ENCODE measurements at places on chromosomes 2 and 18.
A peak's percentile ranks its signal among the peaks of the same experiment; 100 is the strongest.

DNA sequence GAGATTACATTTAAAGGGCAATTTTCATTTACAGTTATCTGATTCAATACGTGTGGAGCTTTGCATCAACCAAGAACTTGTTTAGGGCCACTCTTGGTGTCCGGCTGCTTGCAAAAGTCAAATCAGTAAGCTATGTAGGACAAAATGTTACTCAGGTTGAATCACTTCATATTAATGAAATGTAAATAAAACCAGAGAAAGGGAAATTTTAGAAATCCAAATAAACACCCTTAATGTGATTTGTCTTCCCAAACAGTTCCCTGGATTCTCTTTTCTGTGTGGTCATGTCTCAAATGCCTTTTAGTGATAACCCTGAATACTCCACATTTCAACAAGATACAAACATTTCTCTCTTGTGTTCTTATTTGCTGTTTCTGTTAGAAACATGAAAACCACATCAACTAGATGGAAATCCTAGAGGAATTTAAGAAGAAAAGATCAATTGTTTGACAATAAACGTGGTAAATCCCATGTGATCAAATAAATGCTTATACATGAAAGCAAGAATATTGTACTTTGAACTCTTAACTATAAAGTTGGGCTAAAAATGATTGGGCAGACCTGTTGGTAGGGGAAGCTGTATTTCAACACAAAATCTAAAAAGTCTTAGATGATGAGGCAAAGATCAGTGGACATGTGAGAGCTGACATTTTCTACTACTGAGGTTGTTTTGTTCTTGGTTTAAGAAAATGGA, 101.3 kb downstream of the CDC42EP3 start:
- no peak for DNase-seq

DNA sequence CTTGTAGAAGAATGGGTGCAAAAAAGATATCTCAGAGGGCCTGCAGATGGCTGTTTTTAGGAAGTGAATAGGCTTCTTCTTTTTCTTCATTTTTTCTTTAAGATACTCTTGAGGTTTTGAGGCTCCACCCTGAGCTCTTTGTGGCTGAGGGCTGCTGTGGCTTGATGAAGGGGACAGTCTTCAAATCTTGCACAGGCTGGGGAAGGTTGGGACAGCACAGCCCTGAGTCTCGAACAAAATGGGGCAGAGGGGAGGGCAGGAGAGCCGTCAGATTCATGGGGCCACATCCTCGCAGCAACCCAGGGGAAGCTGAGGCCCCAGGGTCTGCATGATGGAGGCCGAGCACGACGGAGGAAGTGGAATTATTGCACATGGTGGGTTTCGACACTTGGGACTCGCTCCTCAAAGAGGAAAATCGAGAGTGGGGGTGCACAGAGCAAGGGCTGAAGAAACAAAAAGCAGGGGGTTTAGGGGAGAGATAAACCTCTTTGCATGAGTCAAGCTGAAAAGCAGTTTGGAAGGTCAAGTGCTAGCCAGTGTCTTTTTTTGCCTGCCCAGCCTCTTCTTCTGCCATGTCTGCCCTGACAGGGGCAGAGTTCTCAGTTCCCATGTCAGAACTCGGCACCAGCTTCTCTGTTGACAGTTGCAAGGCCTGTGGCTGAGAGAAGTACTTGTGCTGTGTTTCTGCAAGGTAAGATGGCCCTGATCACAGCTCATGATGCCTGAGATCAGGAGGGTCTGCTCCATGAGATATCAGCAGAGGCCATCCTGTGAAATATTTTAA, 19.5 kb downstream of the INPP4A start:
- DNase-seq: no peak

GRCh38 chr2:210818473-210818872, 262.1 kb downstream of the CPS1 start:
- no peak for DNase-seq

DNA sequence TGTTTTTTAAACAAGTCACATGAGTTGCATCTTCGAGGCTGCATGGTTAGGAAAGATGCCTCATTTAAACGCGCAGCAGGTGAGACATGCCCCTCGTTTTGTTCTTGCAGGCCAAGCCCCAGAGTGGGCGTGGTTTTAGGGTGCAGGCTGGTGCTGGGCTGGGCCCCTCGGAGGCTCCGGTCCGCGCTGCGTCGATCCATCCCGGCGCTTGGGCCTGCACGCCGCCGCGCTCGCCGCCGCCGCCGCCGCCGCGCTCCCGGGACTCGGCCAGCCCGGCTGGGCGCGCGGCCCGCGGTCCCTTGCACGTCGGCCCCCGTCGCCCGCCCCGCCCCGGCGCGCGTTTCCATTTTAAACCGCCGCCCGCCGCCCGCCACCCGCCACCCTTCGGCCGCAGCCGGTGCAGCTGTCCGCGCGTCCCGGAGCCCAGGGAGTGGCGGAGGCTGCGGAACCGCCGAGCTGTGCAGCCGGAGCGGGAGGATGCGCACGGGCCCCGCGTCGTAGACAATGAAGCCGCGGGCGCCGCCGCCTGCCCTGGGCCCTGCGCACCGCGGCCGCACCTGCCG, 175.5 kb downstream of the AGAP1 start:
- DNase-seq: peak; percentile 73

DNA sequence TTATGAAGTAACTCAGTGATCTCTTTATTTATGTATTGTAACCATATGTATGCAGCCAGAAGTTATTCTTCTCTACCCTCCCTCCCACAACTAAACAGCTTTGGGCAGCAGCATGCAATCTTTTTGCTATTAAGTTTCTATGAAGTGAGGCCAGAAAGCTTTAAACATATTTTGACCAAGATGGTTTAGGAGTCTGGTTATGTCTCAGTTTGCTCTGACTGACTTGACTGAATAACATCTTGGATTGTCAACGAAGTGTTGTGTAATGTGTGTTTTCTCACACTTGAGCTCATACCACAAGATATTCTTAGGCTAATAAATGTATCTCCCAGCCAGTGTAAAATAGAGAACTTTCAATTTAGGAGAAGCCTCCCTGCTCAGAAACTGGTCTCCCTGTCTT, 104.3 kb downstream of the TTC27 start:
- no peak for DNase-seq

DNA sequence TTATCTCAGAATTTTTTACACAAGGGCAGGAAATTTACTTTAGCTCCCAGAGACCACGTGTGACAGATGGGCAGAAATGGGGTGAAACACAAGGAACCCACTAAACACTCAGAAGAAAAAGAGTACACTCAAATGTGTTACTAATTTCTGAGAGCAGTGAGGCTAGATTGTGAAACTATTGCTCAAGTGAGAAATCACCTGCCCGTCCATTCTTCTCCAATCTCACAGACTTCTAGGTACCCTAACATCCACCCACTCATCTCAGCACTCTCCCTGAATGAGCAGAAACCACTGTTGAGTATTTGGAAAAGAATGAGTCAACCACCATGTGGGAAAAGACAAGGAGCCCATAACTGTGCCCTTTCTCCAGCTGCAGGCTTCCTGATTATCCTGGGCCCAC, 293.0 kb upstream of the CDH2 start:
- no peak for DNase-seq

- peak; percentile 64 for DNase-seq
Measured at GRCh38 chr18:45974088-45974536, 7.0 kb upstream of the EPG5 start.

- DNase-seq: no peak
Measured at GRCh38 chr18:45412577-45412976, 202.7 kb upstream of the SLC14A2 start.

DNA sequence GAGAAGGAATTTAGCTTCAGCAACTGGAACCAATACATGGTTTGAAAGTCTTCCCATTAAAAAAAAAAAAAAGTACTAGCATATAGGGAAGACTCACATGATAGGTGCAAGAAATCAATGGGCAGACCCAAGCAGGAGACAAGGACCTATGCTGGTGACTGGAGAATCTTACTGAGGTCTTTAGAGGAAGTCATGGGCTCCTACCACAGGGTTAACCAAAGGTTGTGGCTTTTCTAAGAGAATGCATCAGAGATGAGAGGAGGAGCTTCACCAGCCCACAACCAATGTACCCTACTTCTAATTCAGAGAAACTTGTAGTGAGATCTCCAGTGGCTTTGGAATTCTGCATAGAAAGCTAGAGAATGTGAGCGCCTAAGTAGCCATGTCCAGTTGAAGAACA, 207.4 kb downstream of the NCKAP5 start:
- DNase-seq: no peak

- DNase-seq: no peak
Measured at GRCh38 chr2:216490061-216490460, 8.6 kb upstream of the RPL37A start.

DNA sequence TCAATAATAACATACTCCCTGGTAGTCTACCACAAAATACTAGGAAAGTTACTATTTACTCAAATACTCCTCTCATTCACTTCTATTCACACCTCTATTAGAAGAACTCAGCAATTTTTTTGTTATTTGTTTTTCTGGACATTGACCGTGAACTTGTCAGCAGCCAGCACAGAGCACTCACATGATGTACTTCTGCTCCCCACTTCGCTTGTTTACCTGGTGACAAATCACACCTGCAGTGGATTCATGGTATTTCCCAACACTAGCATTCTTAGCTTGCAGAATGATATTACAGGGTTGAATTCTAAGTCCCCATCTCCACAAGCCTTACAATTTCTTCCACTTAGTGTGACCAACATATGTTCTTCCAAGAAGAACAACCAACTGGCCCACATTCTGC, 238.2 kb downstream of the SATB2 start:
- DNase-seq: no peak

DNA sequence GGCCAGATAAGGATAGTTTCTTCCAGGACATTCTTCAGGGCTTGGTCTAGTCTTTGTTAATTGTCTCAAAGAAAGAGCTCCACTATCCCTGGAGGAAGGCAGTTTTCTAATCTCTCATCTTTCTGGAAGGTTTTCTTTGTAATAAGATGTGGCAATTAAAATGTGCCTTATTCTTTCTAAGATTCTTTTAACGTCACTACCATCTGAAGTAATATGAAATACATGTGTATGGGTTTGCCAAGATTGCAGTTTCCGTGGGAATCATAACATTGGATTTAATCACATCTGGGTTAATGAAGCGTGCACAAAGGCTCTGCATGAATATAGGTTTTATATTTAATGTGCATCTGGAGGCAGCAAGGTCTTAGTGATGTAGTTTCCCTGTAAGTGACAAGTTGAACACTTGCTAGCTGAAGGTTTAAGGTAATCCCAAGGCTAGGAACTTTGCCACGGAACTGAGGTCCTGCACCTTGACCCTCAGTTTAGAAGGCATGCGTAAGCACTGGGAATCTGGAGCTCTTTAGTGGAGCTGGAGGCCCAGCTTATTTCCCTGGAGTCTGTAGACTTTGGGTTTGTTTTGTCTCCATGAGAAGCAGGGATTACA, 25.7 kb downstream of the DIS3L2 start:
- peak; percentile 3 for DNase-seq

DNA sequence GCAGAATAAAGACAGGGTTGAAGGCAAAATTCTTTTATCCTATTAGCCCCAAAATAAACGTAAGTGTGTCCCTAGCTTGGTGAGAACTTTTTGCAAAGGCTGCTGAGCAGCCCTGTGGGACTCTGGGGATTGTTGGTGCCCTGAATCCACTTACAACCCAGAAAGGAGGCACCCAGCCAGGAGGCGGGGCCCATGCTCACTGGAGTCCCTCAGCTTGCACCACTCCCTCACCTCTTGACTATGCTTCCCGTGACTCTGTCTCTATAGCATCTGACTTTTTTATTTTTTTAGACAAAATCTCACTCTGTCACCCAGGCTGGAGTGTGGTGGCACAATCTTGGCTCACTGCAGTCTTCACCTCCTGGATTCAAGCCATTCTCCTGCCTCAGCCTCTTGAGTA, 15.8 kb upstream of the COL6A3 start:
- DNase-seq: no peak

- DNase-seq: no peak
Measured at GRCh38 chr2:65193446-65193845, 34.2 kb upstream of the ACTR2 start.

GRCh38 chr2:42902939-42903709, 110.7 kb upstream of the HAAO start:
- no peak for DNase-seq

GRCh38 chr2:7004636-7005035, 87.4 kb downstream of the RNF144A start:
- no peak for DNase-seq

DNA sequence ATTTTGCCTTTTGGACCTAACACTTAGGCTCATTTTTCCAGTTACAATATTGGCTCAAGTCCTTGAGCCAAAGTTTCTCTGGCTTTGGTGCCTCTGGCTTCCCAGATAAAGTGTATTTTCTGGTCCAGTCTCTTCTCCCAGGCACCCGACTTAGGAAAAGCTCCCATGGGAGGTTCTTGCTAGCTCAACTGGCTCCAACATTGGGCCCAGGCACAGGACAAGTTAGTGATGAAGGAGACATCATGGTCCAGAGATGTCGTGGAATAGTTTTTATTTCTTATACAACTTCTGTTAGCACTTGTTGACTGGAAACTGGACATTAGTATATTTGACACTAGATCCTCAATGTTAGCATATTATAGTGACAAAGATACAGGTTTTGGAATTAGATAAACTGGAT, 8.2 kb upstream of the ZEB2 start:
- no peak for DNase-seq

DNA sequence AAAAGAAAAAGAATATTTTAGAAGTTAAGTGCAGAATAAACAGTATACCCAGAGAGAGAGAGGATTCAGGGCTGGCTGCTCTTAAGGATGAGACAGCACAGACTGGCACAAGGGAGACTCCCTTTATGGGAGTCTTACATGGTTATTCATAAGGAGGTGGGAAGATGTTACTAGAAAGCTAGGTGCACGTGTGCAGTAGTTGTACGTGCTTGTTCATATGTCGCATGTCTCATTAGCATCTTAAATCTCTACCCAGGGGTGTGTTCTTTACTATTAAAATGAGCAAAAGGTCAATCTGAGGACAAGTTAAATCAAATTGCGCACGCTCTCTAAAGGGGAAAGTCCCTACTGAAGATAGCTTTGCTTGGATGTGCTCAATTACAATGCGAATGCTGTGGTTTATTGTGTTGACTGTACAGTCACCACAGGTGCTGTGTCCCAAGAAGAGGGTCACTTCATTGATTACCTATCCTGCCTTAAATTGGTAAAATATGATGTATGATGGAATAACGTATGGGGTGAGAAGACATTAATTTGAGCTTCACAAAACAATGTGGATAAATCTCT, 368.0 kb upstream of the SPHKAP start:
- no peak for DNase-seq

DNA sequence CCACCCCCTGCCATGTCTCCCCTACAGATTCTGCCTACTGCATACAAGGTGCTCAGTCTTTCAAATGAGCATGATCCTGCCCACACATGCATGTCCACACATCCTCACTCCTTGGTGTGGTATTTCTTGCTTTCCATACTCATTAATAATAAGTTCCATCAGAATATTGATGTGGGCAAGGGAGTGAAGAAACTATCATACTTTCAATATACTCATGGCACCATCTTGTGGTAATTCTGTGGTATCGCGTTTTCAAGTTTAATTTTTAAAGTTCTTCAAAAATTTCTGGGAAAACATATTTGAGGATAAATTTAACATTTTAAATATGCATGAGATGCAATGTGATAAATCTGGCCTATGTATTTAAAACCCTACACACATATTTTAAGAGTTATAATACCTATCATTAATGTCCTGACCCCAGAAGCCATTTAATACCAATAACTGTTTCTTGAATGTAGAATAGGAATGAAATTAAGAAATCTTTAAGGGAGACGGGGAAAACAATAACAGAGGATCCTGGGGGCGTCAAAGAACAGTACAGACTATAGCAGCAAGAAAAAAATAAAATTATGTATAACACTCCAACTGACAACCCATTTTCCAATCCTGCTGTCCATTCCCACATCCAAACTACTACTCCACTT, 110.1 kb downstream of the ZNF385B start:
- no peak for DNase-seq

GRCh38 chr18:63446266-63446665, 24.0 kb upstream of the VPS4B start:
- no peak for DNase-seq
